Occipital lobe (tissue), 3 donors: ENCODE measurements at places on chromosomes 5 and 9.

DNA sequence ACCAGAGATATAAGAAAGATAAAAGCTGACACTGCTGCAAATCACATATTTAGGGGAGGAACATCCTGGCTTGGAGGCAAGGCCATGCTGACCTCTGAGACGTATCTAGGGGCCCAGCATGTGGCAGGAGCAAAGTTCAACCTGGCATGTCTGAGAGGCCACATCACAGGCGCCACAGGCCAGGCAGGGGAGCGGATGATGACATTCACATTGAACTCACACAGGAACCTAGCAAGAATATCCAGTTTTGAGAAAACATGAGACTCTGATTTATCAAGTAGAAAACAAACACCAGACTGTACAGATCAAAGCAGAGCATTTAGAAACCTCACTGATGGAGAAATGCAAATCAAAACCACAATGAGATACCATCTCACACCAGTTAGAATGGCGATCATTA lies 64.2 kb upstream of the STK32A start:
- no peak for DNase-seq

- DNase-seq = no peak
These were observed 4.2 kb downstream of the SKP2 start for GRCh38 chr5:36156121-36156601.

- no peak for DNase-seq
These were observed 673 bp downstream of the CDC25C start for GRCh38 chr5:138330813-138331448.

DNA sequence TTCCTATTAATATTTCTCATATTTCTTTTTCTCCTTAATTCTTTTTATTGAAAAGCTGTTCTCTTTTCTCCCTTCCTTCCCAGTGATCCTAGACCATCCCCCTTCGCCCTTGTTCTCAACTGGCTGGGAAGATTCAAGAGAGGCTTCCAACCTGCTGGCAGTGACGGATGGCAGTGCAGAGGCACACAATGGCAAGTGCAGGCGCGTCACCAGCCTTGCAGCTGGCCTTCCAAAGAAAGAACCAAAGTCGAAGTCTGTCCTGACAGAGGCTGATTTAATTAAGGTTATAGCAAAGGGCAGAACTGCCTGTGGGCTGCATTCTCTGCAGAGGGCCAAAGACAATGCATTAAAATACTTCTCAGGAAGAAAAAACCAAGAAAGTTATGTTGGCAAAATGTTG lies 7.4 kb downstream of the CEMIP2 start:
- DNase-seq = no peak

DNA sequence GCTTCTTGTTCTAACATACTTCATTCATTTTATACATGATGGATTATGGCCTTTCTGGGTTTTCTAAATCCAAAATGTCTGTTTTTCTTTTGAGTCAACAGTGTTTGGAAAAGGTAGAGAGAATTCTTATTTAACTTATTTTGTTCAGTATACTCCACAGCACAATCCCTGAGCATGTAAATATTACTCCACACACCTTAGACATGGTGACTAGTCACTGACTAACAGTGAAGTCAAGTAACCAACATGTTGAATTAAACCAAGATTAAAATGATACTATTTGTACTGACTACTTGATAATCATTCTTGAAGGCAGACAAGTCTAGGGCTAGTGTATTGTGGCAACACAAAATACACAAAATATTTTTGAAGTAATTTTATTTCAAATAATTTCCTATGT lies 55.0 kb downstream of the HAPLN1 start:
- no peak for DNase-seq

- DNase-seq = no peak
These were observed 640 bp downstream of the TRIM32 start for GRCh38 chr9:116687754-116688135.

DNA sequence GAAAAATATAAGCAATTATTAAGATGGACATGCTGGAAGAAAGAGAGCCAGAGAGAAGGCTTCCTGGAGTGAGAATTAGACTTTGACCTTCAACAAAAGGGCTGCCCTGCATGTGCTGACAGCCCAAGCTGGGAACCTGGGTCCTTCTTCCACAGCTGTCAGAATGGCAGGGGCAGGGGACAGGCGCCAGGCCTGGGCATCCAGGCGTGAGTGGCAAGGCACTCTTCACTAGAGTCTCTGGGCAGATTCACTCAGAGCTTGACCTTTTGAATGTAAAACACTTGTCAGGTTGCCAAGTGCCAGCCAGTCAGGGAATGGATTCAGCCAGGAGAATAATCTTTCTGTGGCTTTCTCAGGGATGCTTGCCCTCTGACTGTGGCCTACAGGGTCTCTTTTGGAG lies 119.1 kb upstream of the CLINT1 start:
- DNase-seq = no peak

DNA sequence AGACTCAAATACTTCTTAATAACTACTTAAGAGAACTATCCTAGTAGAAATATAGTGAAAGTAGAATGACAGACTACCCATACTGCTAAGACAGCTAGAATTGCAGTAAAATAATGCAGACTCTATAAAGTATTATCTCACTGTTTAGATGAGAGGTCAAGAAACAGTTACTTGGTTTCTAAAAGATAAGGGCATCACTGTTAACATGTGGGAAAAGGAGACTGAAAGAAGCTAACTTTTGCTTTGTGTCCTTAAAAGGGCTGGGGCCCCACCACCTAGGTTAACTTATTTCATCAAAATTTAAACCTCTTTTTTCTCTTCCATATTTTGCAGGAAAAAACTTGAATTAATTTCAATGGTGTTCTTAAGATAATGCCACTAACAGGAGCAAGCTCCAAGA lies 204.3 kb downstream of the CNTLN start:
- DNase-seq = no peak

- no peak for DNase-seq
These were observed 255.2 kb downstream of the CRB2 start for GRCh38 chr9:123611226-123611625.

DNA sequence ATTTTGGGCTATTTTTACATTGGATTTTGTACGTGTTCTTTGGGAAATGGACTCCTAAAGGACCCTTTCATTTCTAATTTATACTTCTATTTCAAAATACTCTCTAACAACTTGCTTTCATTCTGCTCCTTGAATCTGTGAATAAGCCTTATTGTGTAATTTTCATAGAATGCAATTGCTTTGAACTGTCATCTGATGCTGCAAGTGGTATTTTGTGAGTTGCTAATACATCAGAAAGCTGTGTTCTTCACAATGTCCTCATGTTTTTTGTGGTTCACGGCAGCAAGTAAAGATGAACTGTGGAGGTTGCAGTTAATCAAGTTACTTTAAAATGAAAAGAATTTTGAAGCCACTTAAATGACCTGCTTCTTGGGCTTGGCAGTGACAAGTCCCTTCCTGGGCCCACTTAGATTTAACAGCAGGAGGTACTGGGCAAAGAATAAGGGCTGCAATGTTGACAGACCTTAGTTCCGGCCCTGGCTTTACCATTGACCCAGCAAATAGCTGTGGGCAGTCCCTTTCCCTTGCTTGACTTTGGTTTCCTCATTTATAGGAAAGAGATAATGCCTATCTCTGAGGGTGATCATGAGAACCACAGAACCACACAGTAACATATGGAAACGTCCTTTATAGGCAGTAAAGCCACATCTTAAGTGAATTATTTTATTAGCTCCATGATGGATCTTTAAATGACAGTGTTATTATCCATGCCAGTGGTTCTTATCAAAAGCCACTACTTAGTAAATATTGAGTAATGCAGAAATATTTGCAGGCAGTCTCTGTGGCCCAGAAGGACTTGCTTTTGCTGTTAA lies 54.8 kb downstream of the IQGAP2 start:
- DNase-seq = no peak

GRCh38 chr5:154220625-154221024 lies 30.1 kb downstream of the GALNT10 start:
- no peak for DNase-seq

DNA sequence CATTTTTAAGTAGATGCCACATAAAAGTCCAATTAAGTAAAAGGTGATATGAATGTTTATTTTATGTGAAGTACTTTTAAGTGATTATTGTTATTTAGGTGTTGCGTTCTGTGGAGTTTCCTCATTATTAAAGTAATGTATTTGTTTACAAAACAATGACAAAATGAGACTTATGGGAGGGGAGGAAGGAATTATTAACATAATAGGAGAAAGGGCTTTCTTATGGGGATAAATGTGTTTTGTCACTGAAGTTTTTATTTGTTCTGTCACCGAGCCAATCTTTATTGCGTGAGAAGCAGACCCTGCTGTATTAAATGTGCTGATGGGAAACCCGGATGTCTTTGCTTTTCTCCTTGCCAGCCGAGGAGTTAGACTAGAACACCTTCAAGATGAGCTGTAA lies 44.5 kb downstream of the TRIO start:
- DNase-seq = no peak

- DNase-seq = no peak
These were observed 38.3 kb downstream of the FNIP1 start for GRCh38 chr5:131758520-131758900.

DNA sequence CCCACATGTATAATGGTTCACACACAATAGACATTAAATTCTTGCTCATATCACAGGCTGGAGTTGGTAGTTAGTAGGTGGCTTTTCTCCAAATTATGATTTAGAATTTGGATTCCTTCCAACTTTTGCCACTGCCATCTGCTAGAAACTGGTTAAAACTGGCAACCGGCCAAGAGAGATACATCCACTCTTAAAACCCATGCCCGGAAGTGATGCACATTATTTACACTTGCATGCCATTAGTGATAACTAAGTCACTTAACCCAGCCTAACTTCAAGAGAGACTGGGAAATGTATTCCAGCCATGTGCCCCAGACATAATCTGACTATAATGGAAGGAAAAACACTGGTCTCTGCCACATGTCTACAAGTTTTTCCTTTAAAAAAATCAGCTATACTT lies 395.7 kb upstream of the SEMA6A start:
- DNase-seq = no peak

- no peak for DNase-seq
These were observed 11.2 kb downstream of the SNX18 start for GRCh38 chr5:54528633-54529209.

DNA sequence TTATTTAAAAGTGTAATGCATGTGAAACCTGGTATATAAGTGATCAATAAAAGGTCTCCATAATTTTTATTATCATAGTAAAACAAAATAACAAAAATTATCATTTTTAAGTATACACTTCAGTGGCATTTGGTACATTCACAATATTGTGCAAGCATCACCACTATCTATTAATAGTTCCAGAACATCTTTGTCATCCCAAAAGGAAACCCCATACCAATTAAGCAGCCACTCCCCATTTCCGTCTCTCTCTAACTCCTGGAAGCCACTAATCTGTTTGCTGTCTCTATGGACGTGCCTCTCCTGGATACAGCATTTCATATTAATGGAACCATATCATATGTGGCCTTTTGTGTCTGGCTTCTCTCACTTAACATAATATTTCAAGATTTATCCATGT lies 7.6 kb downstream of the OLFML2A start:
- no peak for DNase-seq

GRCh38 chr9:122088880-122089706 lies 4.0 kb downstream of the TTLL11 start:
- DNase-seq = no peak

- no peak for DNase-seq
These were observed 76.2 kb downstream of the PTTG1 start for GRCh38 chr5:160497878-160498277.

DNA sequence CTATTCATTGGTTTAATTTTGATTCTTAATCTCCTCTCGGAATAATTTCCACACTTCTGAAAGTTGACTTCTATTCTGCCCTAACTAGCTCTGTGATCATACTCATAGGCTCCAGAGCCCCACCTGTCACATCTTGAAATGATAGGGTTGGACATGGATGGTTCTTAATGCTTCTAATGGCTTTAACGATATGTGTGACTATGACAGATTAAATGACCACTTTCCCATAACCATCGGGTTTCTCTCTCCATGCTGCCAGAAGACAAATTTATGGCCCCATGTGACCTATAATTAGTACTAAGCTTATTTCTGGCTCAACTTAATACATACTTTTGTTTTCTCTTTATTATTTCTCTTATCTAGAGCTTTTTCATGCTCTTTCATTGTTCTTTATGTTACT lies 251.1 kb upstream of the TUT7 start:
- DNase-seq = no peak

- DNase-seq = no peak
These were observed 395.4 kb downstream of the NTRK2 start for GRCh38 chr9:85064811-85065371.

DNA sequence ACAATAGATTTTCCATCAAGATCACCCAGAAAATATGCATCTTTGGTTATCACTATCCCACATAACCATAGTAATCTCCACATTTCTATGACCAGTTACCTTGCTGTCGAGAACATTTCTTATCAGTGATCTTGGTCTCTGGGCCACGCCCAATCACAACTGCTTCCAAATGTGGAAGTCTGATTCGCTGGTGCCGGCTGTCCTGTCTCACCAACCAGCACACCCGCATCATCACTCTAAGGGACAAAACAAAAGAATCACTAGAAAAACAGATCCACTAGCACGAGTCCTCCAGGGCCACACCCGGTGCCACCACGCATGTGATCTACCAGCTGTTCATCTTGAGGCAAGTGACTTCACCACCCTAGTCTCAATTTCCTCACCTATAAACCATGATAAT lies 11.8 kb downstream of the APTX start:
- DNase-seq = no peak

DNA sequence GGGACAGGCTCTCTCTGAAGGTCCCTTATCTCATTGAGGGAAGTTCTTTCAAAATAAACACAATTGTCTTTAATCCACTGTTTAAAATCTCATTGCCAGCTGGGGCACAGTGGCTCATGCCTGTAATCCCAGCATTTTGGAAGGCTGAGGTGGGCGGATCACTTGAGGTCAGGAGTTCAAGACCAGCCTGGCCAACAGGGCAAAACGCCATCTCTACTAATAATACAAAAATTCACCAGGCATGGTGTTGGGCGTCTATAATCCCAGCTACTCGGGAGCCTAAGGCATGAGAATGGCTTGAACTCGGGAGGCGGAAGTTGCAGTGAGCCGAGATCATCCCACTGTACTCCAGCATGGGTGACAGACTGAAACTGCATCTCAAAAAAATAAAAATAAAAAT lies 8.3 kb upstream of the NDFIP1 start:
- DNase-seq = no peak

- no peak for DNase-seq
These were observed 401.2 kb downstream of the IRX1 start for GRCh38 chr5:3996707-3997336.

DNA sequence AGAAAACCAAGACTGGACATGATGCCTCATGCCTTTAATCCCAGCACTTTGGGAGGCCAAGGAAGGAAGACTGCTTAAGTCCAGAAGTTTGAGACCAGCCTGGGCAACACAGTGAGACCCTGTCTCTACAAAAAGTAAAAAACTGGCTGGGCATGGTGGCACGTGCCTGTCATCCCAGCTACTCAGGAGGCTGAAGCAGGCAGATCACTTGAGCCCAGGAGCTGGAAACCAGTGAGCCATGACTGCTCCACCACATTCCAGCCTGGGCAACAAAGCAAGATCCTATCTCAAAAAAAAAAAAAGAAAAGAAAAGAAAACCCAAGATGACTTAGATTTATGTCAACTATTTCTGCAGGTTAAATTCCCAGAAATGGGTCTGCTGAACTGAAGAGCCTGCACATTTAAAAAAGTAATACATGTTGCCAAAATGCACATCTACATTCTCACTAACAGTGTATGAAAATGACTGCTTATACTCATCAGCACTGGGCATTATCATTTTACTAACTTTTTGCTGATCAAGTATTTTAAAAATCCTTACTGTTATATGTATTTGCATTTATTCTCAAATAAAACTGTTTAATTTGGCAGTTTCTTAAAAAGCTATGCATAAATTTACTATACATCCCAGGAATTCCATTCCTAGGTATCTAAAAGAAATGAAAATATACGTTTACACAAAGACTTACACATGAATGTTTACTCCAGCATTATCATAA lies 14.3 kb downstream of the ERMP1 start:
- DNase-seq = no peak

- no peak for DNase-seq
These were observed 192.9 kb downstream of the PIK3R1 start for GRCh38 chr5:68408345-68408871.
